ENCODE measurements at places on chromosomes 3 and 15.

DNA sequence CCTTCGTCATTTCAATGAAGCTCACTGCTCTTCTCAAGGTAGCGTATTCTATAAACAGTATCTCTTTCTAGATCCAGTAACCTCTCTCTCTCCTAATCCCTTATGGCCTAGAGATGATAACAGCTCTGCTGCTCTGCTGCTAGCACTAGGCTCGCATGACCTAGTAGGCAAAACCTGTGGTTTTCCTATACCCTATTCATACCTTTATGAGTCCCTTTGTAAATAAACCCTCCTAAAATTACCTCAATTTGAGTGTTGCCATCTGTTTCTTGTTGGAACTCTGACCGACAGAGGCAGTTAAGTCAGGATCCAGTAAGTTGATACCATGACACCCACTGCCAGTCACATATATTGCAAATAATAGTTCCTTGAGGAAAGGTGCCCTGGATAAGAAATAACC is 7.3 kb downstream of the CCDC14 start:
- DNase-seq: no peak

GRCh38 chr3:67940210-67940952 is 286.0 kb upstream of the SUCLG2 start:
- no peak for DNase-seq

GRCh38 chr15:73114064-73114463 is 61.8 kb downstream of the NEO1 start:
- DNase-seq: no peak

GRCh38 chr15:75725719-75726607 is 13.3 kb upstream of the CSPG4 start:
- no peak for DNase-seq

- DNase-seq: no peak
Measured at GRCh38 chr3:118587847-118588246, 446.8 kb downstream of the IGSF11 start.

- DNase-seq: no peak
Measured at GRCh38 chr3:185328324-185329004, 34.5 kb upstream of the MAP3K13 start.

- no peak for DNase-seq
Measured at GRCh38 chr3:153145454-153145853, 16.6 kb upstream of the RAP2B start.

Measured in SW480 (cell line).